NCI-H2081 treated with DMSO at 0.1 percent for 48 hours (cell line): ENCODE measurements at places on chromosomes 6 and 20.

- no peak for DNase-seq
Observed at GRCh38 chr6:97052896-97053295, 128.4 kb downstream of the KLHL32 start.

DNA sequence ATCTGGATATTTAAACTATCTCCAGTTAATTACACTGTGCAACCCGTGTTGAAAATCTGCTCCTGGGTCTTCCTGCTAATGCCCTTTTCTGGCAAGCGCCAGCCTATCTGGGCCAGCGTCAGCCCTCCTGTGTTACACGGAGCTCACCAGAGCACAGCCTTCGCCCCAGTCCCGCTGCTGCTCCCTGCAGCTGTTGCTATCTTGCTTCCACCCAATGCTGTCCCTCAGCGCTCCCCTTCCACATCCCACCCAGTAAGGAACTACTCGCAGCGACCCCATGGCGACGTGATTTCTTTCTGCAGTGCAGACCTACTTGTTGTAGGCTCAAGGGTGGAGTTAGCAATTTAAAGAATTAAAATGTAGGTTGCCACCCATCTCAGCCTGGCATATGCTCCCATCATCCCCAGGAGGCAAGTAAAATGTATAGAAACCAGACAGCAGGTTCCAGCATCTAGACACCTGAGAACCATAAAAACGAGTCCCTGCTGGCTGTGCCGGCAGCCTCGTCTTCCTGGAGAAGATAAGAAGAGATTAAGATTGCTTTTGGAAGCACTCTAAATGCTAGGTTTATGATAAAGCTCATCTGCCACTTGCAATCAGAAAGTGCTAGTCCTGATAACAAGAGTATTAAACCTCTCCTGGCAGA is 254.3 kb upstream of the FOXQ1 start:
- DNase-seq, result no peak

GRCh38 chr6:28807682-28808280 is 116.0 kb downstream of the TRIM27 start:
- no peak for DNase-seq

- peak; percentile 17 for DNase-seq
Observed at GRCh38 chr6:92110403-92110802, 1309.0 kb downstream of the EPHA7 start.

DNA sequence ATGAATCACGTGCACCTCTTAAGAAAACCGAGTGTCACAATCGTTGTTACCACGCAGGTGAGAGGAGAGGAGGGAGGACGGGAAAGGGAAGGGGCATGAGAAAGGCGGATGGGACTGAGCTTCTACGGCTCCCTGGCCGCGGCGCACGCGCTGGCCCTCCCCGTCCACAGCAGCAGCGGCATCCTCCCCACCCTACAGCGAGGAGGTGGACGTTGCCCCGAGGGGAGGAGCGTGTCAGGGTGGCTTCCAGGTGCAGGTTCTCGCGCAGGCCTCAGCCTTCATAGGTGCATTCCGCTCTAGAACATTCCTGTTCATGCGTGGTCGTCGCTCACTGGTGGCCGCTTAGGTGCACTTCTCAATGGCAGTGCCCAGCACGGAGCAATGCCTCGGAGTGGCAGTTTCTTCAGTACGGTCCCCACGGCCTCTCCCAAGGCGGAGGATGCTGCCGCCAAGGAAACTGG is 29.7 kb upstream of the AFDN start:
- no peak for DNase-seq

GRCh38 chr20:5670874-5671273 is 79.3 kb upstream of the SHLD1 start:
- DNase-seq, result no peak

- no peak for DNase-seq
Observed at GRCh38 chr6:36187446-36187845, 9.1 kb upstream of the BRPF3 start.

GRCh38 chr6:141867767-141868166 is 265.0 kb upstream of the GJE1 start:
- DNase-seq, result no peak

GRCh38 chr20:39691151-39691862 is 729.2 kb downstream of the DHX35 start:
- no peak for DNase-seq

GRCh38 chr6:45552536-45552935 is 174.8 kb upstream of the SUPT3H start:
- no peak for DNase-seq

DNA sequence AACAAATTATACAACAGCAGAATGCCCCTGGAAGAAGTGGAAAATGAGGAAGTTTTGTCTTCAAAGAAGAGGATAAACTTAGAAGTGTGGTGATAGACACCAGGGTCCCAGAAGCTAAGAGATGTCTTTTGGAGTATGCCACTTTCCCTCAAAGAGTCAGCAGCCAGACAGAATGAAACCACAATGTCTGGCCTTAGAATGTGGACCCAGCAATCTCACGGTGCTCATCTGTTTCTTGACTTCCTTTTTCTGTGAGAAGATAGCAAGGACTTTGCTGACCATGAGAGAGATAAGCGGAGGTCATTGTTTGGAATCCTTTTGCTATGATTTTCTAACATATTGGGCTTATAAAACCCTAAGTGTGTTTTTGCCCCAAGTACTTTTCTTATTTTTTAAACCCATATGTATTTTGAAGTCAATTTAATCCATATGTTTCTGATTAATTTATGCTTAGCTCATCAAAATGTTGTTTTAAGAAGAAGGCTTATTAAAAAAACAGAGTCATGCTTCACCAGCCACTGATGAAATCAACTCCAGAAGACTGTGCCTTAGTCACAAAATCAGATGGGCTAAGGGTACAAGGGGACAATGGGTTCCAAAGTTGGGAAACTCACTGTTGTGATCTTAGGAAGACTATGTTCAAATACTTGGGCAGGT is 451.2 kb upstream of the JAG1 start:
- no peak for DNase-seq

- no peak for DNase-seq
Observed at GRCh38 chr6:162825597-162825996, 97.8 kb downstream of the PACRG start.
